ENCODE measurements at places on chromosomes 7 and 10.

GRCh38 chr7:96740130-96740529, 30.5 kb upstream of the SEM1 start:
- H3K36me3 ChIP-seq: no peaks in the 10 kb centered on the region
- no peak for DNase-seq
- peaks cover 19% of the 10 kb centered on the region for H3K27me3 ChIP-seq
- no peak overlapping the region for H3K27ac ChIP-seq

DNA sequence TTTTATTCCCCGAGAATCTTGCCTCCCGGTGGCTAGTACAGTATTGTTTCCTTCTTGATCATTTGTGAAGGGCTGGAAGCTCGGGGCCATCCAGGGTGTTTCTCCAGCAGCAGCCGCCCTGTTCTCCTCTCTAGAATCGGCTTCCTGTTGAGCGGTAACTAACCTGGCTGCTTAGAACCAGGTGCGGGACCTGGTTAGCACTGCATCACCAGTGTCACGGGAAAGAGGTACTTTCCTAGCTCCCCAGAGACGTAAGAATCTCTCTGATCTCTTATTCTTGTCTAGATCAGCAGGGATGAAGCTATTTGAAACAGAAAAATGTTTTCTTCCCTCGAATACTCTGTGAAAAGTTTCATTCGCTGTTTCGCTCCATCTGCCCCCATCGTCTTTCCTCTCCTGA, 239.2 kb downstream of the CELF2 start:
- H3K27me3 ChIP-seq: no peaks in the 10 kb centered on the region
- DNase-seq: no peak
- peaks cover 95% of the 10 kb centered on the region for H3K36me3 ChIP-seq
- no peak overlapping the region for H3K4me3 ChIP-seq
- H3K27ac ChIP-seq: peak overlapping the region; percentile 49
- H3K4me1 ChIP-seq: peaks cover 61% of the 10 kb centered on the region

- H3K4me1 ChIP-seq: peaks cover 27% of the 10 kb centered on the region
- no peak overlapping the region for H3K27ac ChIP-seq
- no peaks in the 10 kb centered on the region for H3K27me3 ChIP-seq
- H3K36me3 ChIP-seq: peaks cover 49% of the 10 kb centered on the region
- no peak overlapping the region for H3K4me3 ChIP-seq
Measured at GRCh38 chr7:37251222-37251621, 197.4 kb downstream of the ELMO1 start.

GRCh38 chr7:33936503-33936902, 31.2 kb downstream of the BMPER start:
- H3K4me3 ChIP-seq: no peak overlapping the region
- H3K27me3 ChIP-seq: peaks cover 3% of the 10 kb centered on the region
- H3K4me1 ChIP-seq: no peaks in the 10 kb centered on the region
- H3K36me3 ChIP-seq: no peaks in the 10 kb centered on the region
- DNase-seq: no peak

DNA sequence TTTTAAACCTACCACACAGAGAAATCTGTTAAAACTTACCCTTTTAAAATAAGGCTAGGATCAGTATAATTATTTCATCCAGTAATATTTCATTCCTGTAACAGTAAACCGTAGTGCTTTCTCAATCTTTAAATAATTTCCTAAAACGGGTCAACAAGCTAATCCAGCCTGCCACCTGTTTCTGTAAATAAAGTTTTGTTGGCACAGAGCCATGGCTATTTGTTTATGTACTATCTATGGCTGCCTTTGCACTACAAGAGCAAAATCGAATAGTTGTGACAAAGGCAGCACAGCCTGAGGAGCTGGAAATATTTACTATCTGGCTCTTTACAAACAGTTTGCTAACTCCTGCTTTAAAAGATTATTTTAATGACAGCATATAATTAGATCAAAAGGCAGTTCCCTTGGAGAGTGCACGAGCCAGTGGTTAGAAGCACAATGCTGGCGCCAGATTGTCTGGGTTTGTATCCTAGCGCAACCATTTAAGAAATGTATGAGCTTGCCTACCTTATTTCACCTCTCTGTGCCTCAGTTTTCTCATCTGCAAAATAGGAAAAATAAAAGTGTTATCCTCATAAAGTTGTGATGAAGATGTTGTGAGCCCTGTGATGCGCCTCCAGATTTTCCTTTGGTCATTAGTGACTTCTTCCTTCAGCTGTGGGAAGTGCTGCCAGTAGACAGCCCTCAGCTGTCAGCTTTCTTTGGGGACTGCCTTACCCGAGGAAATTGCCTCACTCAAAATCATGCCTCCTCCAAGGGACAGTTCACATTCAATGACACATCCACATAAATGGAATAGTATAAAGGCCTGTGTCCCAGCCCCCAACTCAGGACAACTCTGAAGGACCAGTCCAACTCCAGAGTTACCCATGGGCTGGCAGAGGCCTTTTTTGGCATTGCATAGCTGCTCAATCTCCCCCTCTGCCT, 11.8 kb upstream of the MIOS start:
- no peak overlapping the region for H3K27ac ChIP-seq
- H3K27me3 ChIP-seq: peaks cover 1% of the 10 kb centered on the region
- H3K4me3 ChIP-seq: no peak overlapping the region
- DNase-seq: no peak
- H3K36me3 ChIP-seq: peaks cover 10% of the 10 kb centered on the region
- no peaks in the 10 kb centered on the region for H3K4me1 ChIP-seq

GRCh38 chr10:114635101-114635500, 23.0 kb downstream of the ABLIM1 start:
- no peak for DNase-seq
- H3K4me3 ChIP-seq: no peak overlapping the region
- H3K27ac ChIP-seq: no peak overlapping the region
- H3K27me3 ChIP-seq: peaks cover 44% of the 10 kb centered on the region
- H3K4me1 ChIP-seq: peaks cover 18% of the 10 kb centered on the region
- peaks cover 3% of the 10 kb centered on the region for H3K36me3 ChIP-seq

DNA sequence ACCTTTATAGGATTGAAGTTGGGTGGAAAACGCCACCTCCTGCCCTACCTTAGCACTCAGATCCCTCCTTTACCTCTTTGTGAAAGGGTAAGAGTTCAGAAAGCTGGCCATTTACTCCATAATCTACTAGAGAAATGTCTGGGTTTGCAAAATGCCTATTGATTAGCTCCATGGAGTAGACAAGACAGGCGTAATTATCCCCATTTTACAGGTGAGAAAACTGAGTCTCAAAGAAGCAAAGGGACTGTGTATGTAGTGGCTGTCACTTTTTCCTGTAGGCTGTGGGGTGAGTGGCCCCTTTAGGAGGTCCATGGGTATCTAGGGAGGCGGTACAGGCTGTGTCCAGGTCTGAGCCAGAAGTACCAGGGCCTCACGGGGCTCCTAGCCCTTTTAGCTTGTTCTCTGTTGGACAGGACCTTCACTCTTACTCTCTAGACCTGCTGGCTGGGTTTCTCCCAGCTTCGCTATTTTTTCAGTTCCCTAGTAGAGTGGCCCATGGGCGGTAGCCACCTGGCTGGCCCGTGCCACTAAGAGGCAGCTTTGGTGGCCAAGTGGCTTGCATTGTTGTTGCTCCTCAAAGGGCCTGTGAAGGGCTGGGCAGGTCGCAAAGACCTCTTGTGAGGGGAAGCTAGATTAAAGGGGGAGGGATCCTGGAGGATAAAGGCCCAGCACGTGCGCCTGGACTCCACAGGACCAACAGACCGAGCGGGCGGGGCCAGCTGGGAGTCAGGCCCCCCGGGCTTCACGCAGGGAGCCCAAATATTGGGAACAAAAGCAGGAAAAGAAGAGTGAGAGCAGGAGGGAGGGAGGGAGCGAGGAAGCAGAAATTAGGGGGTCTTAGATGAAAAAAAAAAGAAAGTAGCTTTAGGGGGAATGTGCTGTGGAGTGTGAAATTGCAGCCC, 4.7 kb upstream of the PAX2 start:
- DNase-seq: no peak

DNA sequence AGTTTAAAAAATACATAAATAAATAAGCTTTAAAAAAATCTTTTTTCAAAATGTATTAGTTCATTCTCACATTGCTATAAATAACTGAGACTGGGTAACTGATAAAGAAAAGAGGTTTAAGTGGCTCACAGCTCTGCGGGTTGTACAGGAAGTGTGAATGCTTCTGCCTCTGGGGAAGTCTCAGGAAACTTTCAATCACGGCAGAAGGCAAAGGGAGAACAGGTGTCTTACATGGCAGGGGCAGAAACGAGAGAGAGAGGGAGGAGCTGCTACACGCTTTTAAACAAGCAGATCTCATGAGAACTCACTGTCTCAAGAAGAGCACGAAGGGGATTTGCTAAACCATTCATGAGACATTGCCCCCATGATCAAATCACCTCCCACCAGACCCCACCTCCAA, 114.6 kb downstream of the DNAJC1 start:
- DNase-seq: peak; percentile 21
- peaks cover 50% of the 10 kb centered on the region for H3K36me3 ChIP-seq
- H3K27me3 ChIP-seq: no peaks in the 10 kb centered on the region

DNA sequence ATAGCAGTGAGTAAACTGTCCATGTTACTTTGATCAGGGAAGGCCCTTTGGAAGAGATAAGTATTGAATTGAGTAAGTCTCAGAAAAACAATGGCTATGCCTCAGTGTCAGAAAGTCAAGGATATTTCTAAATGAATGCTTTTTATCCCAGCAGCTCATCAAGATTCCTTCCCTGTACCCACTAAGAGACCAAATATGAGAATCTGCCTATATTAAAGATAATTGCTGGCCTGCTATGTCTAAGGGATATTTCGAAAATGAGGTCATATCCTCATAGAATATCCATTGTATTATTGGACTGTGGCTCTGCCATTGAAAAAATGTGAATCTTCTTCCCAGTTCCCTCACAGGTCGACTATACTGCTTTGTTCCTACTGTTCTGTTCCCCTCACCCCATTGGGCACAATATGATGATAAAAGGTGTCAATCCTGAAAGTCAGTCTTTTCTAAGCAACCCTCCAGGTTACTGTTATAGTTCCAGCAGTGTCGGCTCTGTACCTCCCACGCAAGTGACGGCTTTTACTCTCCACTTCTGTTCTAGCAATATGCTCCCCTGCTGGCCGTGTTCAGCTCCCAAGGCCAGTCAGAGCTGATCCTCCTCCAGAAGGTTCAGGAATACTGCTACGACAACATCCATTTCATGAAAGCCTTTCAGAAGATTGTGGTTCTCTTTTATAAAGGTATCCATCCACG, 51.7 kb downstream of the BZW2 start:
- DNase-seq: no peak
- H3K4me3 ChIP-seq: no peak overlapping the region
- H3K27me3 ChIP-seq: no peaks in the 10 kb centered on the region
- no peak overlapping the region for H3K27ac ChIP-seq
- H3K36me3 ChIP-seq: peaks cover 44% of the 10 kb centered on the region

- no peaks in the 10 kb centered on the region for H3K36me3 ChIP-seq
- no peak overlapping the region for H3K27ac ChIP-seq
- no peak for DNase-seq
- no peak overlapping the region for H3K4me3 ChIP-seq
- peaks cover 13% of the 10 kb centered on the region for H3K27me3 ChIP-seq
Measured at GRCh38 chr10:103550229-103550628, 56.7 kb downstream of the NEURL1 start.

GRCh38 chr10:68333440-68334431, 1.0 kb upstream of the PBLD start:
- peaks cover 57% of the 10 kb centered on the region for H3K36me3 ChIP-seq
- H3K4me1 ChIP-seq: peaks cover 55% of the 10 kb centered on the region
- peak overlapping the region; percentile 100 for H3K4me3 ChIP-seq
- H3K27me3 ChIP-seq: no peaks in the 10 kb centered on the region
- DNase-seq: no peak

GRCh38 chr10:100800931-100801330, 55.5 kb downstream of the PAX2 start:
- H3K27me3 ChIP-seq: peaks cover 56% of the 10 kb centered on the region
- DNase-seq: no peak
- no peak overlapping the region for H3K4me3 ChIP-seq
- no peak overlapping the region for H3K27ac ChIP-seq
- no peaks in the 10 kb centered on the region for H3K4me1 ChIP-seq

- no peak overlapping the region for H3K27ac ChIP-seq
- no peaks in the 10 kb centered on the region for H3K36me3 ChIP-seq
- DNase-seq: no peak
Measured at GRCh38 chr7:119720541-119720940, 552.4 kb upstream of the KCND2 start.

DNA sequence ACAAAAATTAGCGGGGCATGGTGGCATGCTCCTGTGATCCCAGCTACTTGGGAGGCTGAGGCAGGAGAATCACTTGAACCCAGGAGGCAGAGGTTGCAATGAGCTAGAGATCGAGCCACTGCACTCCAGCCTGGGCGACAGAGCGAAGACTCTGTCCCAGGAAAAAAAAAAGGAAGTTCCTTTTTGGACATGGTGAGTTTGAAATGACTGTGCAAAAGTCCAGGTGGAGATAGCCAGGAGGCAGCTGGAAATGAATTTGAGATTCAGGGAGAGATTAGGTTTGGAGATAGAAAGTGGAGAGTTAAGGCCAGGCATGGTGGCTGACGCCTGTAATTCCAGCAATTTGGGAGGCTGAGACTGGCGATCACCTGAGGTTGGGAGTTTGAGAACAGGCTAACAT, 139.1 kb downstream of the MARCHF5 start:
- no peaks in the 10 kb centered on the region for H3K4me1 ChIP-seq
- DNase-seq: no peak
- no peaks in the 10 kb centered on the region for H3K27me3 ChIP-seq
- no peak overlapping the region for H3K27ac ChIP-seq

DNA sequence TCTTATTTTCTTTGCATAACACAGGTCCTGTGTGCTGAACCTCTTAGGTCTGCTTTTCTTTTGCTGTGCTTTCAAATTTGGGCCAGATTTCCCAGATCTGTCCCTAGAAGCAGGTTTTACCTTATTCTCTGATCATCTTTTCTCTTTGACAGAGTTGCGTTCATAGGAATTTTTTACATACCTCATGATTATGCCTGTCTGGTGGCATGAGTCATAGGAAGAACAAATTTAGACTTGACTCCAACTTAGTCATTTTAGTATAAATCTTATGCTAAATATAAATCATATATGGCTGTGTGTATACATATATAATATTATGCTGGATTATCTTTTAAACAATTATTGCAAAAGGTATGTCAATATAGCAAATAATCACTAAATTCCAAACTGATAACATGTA, 1038.9 kb downstream of the GRM8 start:
- no peaks in the 10 kb centered on the region for H3K4me1 ChIP-seq
- no peak for DNase-seq
- no peaks in the 10 kb centered on the region for H3K27me3 ChIP-seq
- no peaks in the 10 kb centered on the region for H3K36me3 ChIP-seq

GRCh38 chr10:34474009-34474376, 341.1 kb downstream of the PARD3 start:
- H3K27ac ChIP-seq: no peak overlapping the region
- DNase-seq: no peak
- H3K4me3 ChIP-seq: no peak overlapping the region
- no peaks in the 10 kb centered on the region for H3K27me3 ChIP-seq

DNA sequence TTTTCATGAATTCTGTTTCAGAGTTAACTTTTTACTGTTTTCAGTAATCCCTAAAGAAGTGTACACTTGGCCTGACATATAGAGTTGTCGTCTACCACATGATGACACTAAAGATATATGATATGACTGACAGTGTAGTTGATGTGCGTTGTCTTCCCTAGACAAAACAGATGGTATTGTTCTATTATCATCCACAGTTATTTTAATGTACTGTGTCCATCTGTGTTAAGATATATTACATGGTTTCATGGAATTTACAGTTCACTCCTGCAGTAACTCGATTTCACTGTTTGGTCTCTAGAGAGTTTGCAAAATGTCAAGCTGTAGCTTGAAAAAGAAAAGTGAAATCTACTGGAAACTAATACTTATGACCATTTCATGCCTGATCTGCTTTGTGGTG, 18.1 kb downstream of the FOXP2 start:
- no peaks in the 10 kb centered on the region for H3K4me1 ChIP-seq
- no peaks in the 10 kb centered on the region for H3K27me3 ChIP-seq
- DNase-seq: no peak
- H3K4me3 ChIP-seq: no peak overlapping the region
- no peaks in the 10 kb centered on the region for H3K36me3 ChIP-seq

GRCh38 chr7:121202834-121203233, 126.0 kb upstream of the WNT16 start:
- H3K4me3 ChIP-seq: no peak overlapping the region
- peaks cover 1% of the 10 kb centered on the region for H3K27me3 ChIP-seq
- DNase-seq: no peak
- H3K36me3 ChIP-seq: no peaks in the 10 kb centered on the region

Data from activated CD4-positive, alpha-beta memory T cell treated with anti-CD3 and anti-CD28 coated beads, Interleukin-2, amount 10 ng/mL, durations not matched to agents 7 days and 5 days (primary cell).